Activated CD8-positive, alpha-beta memory T cell treated with anti-CD3 and anti-CD28 coated beads, Interleukin-2, amount 50 U/mL, for 4 hours (primary cell): ENCODE measurements at places on chromosomes 6 and 20.

- DNase-seq, result no peak
Observed at GRCh38 chr6:132085731-132086130, 134.6 kb upstream of the CCN2 start.

DNA sequence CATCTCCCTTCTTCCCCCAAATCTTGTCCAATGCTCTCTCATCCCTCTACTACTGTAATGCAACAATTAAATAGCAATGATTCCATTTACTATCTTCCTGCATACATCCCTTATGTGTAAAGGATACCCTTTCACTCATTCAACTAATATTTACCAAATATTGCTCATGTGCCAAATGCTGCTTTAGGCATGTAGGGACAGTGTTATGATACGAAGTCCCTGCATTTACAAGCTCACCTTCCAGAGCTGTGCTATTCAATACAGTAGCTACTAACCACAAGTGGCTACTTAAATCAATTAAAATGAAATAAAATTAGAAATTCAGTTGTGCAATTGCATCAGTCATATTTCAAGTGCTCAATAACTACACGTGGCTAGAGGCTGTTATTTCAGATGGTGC, 41.1 kb downstream of the GMDS start:
- DNase-seq, result no peak

GRCh38 chr6:107973594-107973993, 15.6 kb upstream of the SEC63 start:
- no peak for DNase-seq

DNA sequence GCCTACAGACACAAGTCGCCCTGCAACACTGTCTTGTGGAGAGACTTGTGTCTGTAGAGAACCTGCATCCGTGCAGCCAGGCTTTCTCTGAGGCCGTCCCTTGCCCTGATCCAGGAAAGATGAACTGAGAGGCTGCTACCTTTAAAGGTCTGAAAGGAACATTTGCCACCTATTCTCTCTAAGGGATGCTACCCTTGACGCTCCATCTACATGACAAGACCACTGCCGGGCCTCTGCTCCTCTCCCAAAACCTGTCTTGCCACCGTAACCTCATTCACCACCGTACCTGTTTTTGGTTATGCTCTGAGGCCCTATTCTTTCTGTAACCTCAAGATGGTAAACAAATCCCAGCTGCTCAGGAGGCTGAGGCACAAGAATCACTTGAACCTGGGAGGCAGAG, 73.9 kb downstream of the FOXF2 start:
- no peak for DNase-seq

GRCh38 chr20:24589381-24589780, 120.0 kb downstream of the SYNDIG1 start:
- DNase-seq, result no peak

GRCh38 chr6:29021434-29021833, 16.3 kb upstream of the ZNF311 start:
- no peak for DNase-seq

GRCh38 chr6:2485116-2485515, 239.7 kb upstream of the GMDS start:
- DNase-seq, result no peak

DNA sequence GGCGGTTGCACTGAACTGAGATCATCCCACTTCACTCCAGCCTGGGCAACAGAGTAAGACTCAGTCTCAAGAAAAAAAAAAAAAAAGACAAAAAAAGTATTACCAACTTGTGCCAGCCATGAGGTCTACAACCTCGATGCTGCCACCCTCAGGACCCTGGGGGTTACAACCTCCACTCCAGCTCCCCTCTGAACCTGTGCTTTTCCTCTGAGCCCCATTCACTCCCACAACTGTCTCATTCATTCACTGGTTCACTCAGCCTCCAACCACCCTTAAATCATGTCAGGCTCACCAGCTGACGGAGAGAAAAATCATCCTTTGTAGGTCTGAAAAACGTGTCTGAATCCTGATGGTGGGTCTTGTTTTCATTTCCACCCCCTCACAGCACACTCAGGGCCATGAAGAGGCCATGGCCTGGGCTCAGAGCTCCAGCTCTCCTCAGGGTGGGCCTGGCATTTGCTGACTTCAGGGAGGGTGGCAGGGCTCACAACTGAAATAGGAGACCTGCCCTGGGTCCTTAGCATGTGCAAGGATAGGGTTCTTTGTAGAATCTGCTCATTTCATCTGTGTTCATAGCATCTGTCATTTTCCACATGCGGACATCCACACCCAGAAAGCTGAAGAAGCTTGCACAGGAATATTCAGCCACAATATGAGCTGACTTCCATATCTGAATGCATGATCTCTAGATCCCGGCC, 1.9 kb upstream of the ULBP1 start:
- peak; percentile 45 for DNase-seq

DNA sequence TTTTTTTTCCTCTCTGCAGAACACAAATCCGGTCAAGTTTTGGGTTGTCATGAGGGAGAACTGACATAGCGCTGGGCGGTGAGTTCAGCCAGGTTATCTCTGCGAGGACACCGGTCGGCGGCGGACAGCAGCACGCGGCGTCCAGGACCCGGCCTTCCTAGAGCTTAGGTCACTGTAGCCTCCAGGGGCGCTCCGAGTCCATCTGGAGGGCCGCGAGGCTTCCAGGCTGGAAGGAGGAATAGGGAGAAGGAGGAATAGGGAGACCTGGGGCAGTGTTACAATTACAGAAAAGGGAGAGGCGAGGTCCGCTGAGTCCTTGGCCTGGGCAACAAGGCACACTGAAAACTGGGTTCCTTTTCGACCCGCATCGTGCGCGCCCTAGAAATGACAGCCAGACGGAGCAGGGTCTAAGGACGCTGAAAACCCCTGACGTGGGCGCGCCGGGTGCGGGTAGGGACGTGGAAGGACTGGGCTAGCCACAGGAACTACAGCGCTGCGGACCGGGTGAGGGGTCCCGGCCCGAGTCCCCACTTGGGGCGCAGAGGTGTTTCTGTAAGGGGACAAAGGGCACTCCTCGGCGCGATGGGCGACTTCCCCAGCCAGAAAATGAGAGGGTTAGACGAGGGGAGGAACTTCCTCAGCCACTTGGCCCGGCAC, 536 bp upstream of the FNDC1 start:
- no peak for DNase-seq

GRCh38 chr20:48569679-48570078, 258.1 kb downstream of the PREX1 start:
- no peak for DNase-seq

DNA sequence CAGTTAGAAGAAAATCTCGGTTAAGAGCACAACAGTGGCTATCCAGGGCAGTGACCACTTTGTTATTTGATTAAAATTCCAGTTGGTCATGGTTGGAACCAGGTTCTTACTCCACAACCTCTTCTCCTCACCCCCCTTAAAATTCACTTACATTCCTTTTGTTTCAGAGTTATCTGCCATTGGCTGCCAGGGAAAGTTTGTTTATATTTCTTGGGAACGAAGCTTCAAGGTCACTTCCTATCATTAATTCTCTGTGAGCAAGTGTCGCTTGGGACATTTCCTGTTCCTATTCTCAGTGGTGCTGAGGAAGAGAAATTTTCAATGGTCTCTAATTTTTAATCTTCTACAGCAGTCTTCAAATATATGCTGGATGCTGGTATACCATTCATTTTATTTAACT, 121.1 kb upstream of the COL21A1 start:
- DNase-seq, result no peak

- no peak for DNase-seq
Observed at GRCh38 chr6:34852406-34853085, 35.3 kb downstream of the TAF11 start.

DNA sequence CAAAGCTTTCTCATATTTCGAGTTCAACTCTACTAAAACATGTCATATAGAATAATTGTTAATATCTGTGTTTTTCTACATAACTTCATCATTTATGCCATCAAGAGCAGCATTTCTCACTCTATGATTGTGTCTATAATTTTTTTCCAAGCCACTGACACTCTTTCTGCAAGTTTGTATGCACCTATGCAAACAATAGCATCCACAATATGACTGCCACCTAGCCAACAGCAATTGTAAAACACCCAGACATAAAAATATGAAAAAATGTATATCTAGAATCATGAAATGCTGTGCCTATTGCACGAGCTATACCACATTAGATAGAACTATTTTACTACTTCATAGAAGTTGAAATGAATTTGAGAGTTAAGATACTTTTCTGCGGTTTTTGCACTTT, 286.5 kb upstream of the MARCKS start:
- DNase-seq, result no peak
